Progenitor cell of endocrine pancreas (in vitro differentiated cells): ENCODE measurements at places on chromosomes 1 and 21.

GRCh38 chr1:241157435-241157834, 199.6 kb downstream of the RGS7 start:
- no peak for DNase-seq

- DNase-seq = no peak
Observed at GRCh38 chr1:9316080-9316444, 23.4 kb downstream of the SPSB1 start.

- peak; percentile 78 for DNase-seq
Observed at GRCh38 chr1:95384567-95384966, 150.6 kb downstream of the RWDD3 start.

GRCh38 chr1:199308349-199308846, 669.6 kb downstream of the PTPRC start:
- no peak for DNase-seq

DNA sequence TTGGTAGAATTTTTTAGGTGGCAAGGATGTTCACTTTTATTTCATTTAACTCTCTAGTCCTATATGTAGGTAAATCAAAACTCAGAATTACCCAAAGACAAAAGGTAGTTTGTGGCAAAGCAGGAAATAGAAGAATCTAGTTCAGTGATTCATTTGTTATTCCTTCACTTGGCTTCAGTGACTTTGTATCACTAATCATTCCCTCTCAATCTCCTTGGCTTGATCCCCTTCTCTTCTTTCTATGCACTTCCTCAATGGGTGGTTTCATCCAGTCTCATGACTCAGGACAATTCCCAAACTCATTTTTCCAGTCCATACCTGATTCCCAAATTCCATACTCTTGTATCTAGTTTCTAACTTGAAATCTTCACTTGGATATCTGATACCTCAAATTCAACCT, 64.9 kb downstream of the PRKACB start:
- no peak for DNase-seq

DNA sequence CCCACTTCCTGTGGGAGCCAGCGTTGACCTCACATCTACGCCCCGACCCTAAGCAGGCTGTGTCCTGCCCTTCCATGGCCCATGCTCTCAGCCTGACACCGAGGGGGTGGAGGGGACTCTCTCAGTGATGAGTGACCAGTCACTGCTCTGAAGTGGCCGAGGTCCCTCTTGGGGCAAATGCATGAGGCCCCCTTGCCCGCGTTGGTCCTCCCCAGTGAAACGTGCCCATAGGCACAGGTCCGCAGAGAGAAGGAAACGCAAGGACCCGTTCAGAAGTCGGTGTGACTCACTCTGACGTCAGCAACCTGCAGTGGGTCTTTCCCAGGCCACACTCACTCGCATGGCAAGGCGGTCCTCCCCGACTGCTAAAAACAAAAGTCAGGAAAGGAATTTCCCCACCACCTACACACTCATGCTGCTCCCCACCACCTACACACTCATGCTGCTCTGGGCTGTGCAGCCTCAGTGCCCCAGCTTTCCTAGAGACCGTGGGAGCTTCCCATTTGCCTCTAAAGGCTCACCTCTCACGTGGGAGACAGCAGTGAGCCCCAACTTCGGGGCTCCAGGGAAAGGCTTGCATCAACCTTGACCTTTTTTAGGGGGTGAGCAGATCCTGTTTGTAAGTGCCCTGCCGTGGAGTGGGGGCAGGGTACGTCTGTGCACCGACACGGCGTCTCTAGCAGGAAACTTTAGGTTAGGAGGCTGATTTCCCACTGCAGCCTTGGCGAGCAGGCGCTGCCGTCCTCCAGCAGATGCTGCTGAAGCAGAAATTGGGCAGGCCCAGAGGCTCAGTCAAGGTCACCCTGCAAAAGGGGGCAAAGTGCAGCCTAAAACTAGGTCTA, 11.4 kb downstream of the UBASH3A start:
- DNase-seq = no peak

DNA sequence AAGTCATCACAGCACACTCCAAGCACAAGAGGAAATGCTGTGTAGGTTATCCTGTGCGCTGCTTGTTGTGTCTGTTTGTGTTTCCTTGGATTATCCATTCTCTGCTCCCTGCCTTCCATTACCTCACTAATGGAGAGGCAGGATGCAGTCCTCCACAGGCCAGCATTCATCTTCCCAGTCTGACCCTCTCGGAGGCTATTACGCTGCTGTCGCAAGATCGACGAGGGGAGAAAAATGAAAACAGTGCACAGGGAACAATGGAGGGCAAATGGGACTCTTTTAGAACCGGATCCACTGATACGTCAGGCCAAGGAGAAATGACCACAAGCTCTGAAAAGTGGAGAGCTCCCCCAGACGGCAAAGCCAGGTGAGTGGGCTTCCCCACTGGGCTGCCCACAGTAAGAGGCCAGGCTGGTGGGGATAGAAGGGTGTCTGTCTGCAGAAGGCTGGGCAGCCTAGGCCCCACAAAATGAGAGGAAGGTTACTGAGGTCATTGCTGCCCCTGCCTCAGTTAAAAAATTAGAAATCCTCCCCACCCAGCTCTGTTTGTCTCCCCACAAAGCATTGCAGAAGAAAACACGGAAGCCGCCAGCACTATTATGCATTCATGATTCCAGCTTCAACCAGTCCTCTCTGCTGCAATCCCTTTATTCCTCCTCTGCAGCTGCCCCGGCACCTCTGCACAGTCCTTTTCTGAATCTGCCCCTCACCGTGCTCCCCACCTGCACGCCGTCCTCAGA, 21.7 kb downstream of the LRRN2 start:
- DNase-seq = no peak

- no peak for DNase-seq
Observed at GRCh38 chr1:24490101-24490781, 12.4 kb upstream of the RCAN3 start.

GRCh38 chr1:64567426-64568170, 97.7 kb downstream of the CACHD1 start:
- DNase-seq = no peak

DNA sequence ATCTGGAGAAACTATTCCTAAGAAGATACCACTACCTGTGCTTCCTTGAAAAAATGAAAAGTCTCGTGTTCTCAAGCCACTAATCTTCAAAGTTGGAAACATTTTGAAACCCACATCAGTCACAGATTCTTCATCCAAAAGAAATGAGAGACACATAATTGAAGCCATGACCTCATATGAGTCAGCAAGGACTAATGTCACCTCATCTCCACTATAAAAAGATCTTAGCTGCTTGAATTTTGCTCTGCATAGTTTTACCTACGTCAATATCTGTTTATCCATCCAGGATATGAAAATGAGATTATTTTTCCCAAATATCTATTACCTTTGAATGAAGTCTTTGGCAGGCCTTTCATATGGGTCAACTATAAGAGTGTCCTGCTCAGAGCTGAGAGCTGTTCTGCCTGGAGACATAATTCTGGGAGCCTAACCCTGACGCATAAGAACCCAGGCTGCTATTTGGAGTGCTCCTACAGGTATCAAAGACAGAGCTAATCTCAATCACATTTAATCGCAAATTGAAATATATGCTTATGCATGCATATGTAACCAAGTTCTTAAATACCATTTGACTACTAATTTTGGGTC, 312.5 kb upstream of the PKN2 start:
- DNase-seq = no peak

GRCh38 chr1:90512441-90512840, 204.7 kb downstream of the BARHL2 start:
- no peak for DNase-seq

DNA sequence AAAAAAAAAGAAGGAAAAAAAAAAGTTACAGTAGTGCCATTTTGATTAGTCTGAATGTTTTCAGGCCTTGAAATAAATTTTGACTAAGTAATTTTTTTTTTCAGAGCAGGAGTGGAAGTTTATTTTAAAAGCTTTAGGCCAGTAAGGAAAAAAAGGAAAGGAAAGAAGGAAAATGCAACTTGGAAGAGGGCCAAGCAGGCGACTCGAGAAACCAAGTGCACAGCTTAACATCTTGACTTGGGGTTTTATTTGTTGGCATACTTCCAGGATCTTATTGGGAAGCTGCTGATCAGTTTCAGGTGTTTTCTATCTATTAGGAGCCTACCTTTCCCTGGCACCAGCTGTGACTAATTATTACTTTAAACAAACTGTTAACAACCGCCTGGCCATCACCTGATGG, 41.7 kb downstream of the ATF3 start:
- DNase-seq = no peak

- no peak for DNase-seq
Observed at GRCh38 chr1:92444351-92444750, 42.4 kb downstream of the GFI1 start.

DNA sequence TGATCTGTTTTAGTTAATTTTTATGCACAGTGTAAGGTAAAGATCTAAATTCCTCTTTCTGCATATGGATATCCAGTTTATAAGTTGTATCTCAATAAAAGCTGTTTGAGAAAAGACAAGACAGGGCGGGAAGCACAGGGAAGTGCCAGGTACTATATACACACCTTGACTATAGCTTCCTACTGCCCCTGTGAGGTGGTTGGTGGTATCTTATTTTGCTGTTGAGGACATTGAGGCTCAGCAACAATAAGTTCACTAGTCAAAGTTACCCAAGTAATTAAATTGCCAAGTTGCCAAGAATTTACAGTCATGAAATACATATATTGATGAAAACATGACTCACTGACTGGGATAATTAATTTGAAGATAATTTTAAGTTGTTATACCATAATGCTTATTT, 109.1 kb downstream of the CD247 start:
- no peak for DNase-seq

DNA sequence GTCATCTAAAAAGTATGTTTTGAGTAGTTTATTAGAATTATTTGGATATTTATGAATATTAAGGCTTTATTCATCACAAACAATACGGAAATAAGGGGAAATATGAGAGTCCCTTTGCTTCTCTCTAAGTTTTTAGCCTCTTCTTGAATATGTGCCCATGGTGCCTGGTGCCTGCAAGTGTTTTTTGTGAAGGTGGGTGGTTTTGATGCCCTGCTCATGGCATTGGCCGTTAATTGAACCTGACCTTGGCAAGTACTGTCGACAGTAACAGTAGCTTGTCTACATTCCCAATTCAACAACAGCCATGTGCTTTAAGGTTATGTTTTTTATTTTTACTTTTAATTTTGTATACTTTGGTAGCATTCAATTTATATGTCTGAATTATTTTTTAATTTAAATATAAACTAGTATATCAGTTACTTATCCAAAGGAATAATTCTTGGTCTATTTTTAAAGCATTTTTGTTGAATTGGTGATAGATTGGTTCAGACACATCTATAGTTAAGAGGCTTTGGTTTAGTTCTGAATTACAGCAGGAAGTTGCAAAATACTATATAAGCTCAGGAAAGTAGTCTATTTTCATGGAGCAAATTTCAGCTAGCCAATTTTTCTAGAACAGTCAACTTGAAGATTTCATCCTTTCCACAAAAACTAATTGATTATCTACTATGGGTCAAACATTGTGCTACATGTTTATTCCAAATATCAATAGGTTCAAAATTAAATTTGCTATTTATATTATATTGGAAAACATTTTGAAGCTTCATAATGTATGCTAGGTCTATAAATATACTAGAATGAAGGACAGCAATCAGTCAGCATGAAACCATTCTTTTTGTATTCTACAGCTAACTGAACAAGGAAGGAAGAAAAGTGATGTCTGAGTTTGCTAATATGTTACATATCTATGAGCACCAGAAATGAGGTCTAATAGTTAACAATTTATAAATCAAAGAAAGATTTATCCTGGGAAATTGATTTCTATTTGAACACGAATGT, 184.4 kb downstream of the MRPL39 start:
- DNase-seq = no peak

GRCh38 chr1:174949061-174949460, 50.7 kb upstream of the CACYBP start:
- DNase-seq = no peak

DNA sequence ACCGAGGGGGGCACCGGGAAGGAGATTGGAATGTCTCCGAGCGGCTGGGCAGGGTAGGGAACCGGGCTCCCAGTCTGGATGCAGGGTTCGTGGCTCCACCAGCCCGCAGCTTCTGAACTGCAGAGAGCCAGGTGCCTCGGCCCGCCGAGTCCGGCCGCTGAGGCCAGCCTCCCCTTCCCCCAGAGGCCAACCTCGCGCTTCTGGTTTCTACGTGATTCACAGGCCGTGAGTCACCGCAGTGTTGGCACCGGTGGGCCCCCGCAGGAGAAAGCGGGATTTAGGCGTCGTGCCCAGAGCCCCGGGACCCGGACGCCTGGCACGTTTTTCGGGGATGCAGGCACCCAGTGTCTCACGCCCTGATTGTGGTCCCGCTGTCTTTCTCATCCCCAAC, 458 bp downstream of the CRABP2 start:
- DNase-seq = no peak

GRCh38 chr1:239909898-239910297, 181.8 kb upstream of the FMN2 start:
- no peak for DNase-seq

DNA sequence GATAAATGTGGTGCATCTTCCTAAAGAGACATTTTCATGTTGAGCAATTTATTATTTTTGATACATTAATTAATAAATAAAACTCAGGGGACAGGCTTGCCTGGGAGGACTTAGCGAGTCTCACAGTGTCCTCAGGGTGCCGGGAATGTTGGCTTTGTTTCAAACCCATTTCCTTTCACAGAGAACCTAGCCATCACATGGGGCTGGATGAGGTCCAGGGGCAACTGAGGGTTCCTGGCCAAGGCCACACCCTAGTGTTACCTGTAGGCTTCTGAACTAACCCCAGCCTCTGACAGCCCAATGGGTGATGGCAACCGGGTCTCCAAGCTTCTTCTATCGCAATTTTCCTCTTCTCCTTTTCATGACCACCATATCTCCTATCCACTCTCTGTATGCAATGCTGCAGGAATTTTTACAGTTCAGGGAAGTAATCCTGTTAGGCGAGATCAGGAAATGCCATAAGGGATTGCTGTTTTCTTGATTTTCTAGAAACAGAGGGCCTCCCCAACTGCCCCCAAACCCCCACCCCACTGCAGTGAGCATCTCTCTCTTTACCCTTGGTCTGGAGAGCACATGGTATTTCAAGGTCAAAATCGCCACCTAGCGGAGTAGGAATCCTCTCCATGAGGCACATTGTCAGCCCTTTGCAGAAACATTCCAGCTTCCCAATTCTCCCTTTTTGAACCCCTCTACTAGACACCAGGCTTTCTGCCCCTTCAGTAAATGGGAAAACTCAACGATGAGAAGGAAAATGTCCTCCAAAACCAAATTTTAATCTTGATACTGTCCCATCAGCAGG, 22.1 kb upstream of the SMYD3 start:
- no peak for DNase-seq

GRCh38 chr1:246214708-246215509, 292.2 kb downstream of the SMYD3 start:
- no peak for DNase-seq
